Stimulated activated CD4-positive, alpha-beta T cell treated with anti-CD3 and anti-CD28 coated beads, Interleukin-12 subunit alpha, Interleukin-12 subunit beta, amount 100 ng/mL, for 48 hours (primary cell): ENCODE measurements at places on chromosomes 13 and 19.

GRCh38 chr19:14113762-14114414 is 3.7 kb downstream of the PRKACA start:
- DNase-seq: peak; percentile 46

DNA sequence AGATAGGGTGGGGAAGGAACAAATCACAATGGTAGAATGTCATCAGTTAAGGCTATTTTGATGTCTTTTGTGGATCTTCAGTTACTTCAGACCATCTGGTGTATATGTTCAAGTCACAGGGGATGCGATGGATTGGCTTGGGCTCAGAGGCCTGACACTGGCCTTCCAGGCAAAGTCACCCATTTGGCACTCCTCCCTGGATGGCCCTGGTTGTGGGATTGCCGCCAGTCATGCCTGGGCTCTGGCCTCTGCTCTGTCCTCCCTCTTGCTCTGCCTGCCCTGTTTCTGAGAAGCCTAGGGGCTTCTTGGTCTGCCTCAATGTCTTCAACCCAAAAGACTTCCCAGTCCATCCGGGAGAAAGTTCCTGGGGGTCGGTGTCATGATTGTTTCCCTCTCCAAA is 50.2 kb downstream of the ZNF146 start:
- no peak for DNase-seq

DNA sequence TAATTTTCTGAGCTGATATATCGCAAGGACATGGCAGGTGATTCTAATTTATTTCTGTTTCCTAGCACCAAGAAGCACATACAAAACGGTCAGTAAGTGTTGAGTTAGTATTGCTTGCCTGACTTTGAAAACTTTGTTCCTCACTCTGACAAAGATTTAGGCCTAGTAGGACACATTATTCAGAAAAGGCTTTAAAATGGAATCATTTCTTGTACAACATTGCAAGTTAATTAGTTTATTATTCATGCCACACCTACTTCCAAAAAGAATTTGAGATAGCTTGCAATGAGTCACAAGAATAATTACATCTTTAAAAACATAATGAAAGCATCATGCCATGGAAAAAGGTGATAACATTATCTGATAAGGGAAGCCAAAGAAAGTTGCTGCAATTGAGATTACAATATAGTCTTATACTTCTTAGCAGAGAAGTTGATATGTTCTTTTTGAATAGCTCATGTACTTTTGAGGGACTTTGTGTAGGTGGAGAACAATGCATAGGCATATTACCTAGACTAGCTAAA is 474.2 kb downstream of the KLF5 start:
- DNase-seq: no peak

DNA sequence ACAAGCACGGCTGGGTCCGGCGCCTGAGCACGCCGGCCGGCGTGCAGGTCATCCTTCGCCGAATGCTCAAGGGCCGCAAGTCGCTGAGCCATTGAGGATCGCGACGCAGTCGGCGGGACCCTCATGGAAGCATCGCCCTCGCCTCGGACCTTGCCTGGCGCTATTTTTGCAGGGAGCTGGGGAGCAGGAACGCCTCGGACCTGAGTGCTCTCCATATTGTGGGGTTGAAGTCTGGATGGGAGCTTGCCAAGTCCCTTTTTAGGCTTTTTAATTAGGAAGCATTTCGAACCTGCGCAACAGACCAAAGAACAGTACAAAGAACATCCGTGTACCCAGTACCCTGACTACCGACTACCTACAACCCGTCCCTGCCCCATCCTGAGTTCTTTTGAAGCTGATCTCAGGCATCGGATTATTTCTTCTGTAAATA is 628 bp downstream of the MRPL34 start:
- DNase-seq: no peak

- DNase-seq: no peak
Observed at GRCh38 chr13:40143559-40143958, 488.1 kb downstream of the COG6 start.

- DNase-seq: no peak
Observed at GRCh38 chr13:96473526-96474180, 383.7 kb downstream of the HS6ST3 start.

DNA sequence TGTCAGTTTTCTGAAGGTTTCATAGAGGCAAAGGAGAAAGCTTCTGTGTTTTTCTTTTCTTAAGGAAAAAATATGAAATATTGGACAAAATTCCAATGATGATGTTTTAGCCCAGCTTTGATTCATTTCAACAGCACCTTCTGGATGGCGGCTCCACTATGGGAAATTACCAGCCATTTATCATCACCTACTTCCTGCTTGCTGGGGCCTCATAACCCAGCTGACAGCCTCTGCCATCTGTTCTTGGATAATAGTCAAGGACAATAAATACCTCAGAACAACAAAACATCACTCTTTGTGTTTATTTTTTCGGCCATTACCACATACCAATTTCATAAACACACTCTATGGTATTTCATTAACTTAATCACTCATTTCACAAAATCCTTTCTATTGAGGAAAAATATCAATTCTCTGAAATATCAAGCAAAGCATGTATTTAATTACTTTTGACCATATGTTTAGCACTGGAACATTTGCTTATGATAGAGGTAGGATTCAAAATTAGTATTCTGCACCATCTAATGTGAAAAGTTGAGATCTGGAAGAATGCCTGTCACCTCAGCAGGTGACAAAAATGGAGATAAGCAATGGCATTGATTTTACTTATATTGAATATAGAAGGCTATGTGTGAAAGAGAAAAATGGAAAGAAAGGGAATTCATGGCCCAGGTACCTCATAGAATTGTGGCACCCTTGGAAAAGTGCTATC is 629.7 kb downstream of the LIG4 start:
- DNase-seq: no peak

DNA sequence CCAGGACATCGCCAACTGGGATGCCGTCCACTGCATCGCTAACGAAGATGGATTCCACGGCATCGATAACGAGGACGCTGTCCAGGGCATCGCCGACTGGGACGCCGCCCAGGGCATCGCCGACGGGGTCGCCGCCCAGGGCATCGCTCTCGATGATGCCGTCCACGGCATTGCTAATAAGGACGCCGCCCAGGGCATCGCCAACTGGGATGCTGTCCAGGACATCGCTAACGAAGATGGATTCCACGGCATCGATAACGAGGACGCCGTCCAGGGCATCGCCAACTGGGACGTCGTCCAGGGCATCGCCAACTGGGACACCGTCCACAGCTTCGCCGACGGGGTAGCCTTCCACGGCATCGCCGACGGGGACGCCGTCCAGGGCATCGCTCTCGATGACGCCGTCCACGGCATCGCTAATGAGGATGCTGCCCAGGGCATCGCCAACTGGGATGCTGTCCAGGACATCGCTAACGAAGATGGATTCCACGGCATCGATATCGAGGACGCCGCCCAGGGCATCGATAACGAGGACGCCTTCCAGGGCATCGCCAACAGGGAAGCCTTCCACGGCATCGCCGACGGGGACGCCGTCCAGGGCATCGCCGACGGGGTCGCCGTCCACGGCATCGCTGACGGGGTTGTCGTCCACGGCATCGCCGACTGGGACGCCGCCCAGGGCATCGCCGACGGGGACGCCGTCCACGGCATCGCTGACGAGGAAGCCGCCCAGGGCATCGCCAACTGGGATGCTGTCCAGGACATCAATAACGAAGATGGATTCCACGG is 948.4 kb downstream of the TUBA3C start:
- DNase-seq: no peak

DNA sequence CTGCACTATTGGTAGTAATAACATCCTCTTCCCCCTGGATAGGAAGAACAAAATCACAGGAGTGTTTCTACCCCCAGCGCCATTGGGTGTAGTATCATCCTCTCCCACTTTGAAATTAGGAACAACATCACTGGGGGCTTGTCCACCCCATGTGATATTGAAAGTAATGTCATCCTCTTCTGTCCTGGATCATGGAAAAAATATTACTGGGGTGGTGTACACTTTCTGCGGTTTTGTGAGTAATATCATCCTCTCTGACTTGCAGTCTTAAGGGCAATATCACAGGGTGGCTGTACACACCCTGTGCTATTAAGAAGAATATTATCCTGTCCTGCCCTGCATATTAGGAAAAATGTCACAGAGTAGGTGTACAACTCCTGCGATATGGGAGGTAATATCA is 4.9 kb upstream of the RGCC start:
- no peak for DNase-seq

DNA sequence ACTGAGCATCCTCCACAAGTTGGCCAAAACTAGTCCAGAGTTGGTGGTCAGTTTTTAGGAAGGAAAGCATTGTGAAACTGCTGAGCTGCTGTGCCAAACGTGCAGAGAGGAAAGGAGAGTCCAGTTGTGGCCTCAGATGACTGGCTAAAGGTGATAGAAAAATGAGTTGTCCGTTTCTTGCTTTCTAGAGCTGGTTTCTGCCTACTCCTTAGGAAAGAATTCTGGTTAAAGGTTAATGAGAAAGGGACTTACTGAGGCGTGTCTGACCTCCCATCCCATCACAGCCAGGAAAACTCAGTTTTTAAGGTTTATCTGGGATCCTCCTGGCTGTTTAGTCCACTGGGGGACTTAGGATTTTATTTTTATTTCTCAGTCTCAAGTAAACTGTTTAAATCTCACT is 1186.3 kb downstream of the UQCRFS1 start:
- no peak for DNase-seq

DNA sequence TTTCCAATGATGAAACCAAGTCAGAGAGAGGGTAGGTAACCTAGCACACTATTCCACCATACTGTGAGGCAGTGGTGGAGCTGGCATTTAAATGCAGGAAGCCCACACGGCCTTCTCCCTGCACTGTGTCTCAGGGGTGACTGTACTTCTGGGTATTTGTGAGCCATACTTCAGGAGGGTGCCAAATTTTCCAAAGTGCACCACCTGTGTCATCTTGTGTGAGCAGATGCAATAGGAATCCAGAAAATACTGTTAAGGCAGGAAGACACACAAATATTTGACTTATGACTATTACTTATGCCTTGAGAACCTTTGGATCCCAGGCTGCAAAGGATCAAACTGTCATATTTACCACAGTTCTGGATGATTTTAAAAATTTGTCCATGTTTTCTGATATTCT is 17.3 kb downstream of the ZNF229 start:
- DNase-seq: no peak

- DNase-seq: no peak
Observed at GRCh38 chr13:61727767-61728166, 312.1 kb upstream of the PCDH20 start.

DNA sequence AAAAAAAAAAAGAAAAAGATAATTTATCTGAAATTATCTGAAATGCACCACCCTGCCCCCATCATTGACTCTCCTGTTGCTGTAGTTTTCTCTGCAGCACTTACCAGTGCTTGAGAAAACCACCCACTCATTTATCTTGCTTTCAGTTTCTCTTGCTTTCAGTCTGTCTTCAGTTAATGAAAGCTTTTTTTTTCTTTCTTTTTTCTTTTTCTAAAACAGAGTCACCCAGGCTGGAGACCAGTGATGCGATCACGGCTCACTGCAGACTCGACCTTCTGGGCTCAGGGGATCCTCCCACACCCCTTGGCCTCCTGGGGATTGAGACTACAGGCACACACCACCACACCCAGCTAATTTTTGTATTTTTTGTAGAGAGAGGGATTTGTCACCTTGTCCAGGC is 4.3 kb upstream of the ACP5 start:
- no peak for DNase-seq

DNA sequence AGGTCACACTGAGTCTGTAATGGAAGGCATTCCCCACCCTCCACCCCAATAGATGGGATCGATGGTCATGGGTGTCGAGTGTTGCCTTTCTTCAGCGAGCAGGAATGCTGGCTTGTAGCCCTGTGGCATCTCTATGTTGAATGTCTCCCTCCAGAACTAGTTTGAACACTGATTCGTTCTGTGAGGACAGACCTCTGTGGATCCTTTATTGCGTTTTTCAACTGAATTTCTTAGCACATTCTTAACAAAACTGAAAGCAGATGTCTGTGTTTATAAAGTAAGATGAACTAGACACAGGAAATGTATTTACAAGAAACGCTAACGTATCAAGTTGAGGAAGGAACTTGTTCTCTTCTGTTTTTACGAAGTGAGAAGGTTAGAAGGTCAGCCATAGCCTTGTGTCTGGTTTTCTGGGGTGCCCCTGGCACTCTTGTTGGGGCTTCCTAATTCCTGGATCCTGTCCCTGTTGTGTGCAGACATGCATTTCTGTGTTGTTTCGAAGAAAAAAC is 36.8 kb upstream of the TM9SF2 start:
- no peak for DNase-seq

- DNase-seq: no peak
Observed at GRCh38 chr19:55283548-55284377, at the start of gene BRSK1. Gene BRSK1, plus strand, starts transcription at chr19:55283997. Its CDS starts 446 bp downstream, at chr19:55284443.

GRCh38 chr13:35727881-35728280 is 251.4 kb upstream of the MAB21L1 start:
- DNase-seq: no peak

GRCh38 chr19:13841962-13842290 is 35.0 kb upstream of the NANOS3 start:
- no peak for DNase-seq

DNA sequence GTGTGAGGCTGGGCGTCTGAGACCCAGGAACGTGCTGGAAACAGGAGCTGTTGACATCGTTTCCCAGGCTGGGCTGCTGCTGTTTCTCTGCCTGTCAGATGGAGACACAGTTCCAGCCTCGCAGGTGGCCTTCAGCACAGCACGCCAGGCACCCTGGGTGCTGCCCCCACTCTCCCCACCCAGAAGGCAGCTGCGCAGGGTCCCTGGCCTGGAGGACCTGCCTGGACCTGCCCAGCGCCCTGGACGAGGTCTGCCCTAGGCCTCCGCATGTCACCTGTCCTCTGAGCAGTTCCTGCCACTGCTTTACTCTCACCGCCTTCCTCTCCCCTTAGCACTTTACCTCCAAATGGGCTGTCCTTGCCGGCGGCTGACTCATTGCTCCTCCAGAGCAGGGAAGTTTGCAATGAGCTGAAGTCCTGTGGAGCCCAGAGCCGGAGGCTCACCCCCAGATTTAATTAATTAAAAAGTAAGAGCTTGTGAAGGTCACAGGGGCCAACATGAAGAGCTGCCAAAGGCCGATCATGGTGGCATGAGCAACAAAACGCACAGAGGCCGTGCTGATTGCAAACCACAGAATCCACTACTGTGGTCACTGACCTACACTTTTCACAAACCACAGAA is 32.2 kb downstream of the C13orf46 start:
- DNase-seq: no peak

GRCh38 chr13:77693449-77693940 is 4.0 kb upstream of the SLAIN1 start:
- DNase-seq: no peak

DNA sequence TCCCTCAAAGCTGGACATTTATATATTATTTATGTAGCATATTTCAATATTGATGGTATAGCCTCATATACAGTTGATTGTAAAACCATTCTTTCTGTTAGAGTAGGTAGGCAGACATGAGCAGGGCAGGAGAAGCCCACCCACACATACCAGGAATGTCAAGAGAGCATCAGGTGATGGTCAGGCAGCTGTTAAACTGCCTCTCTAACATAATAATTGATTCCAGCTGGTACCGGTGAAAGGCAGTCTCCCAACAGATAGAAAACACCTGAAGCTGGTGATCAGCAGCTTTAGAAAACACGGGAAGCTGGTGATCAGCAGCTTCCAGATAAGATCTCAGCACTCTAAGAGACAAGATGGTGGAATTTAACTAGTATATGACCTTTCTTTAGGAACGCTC is 132.9 kb downstream of the SLITRK6 start:
- no peak for DNase-seq

- DNase-seq: no peak
Observed at GRCh38 chr13:113471844-113472243, 18.6 kb upstream of the ADPRHL1 start.
